Fibroblast of pulmonary artery (primary cell): ENCODE measurements at places on chromosomes 12 and 14.

- DNase-seq: no peak
These were observed 287.6 kb upstream of the E2F7 start for GRCh38 chr12:77352946-77353345.

- peak; percentile 36 for DNase-seq
These were observed 1.1 kb downstream of the HDAC7 start for GRCh38 chr12:47818467-47819137.

DNA sequence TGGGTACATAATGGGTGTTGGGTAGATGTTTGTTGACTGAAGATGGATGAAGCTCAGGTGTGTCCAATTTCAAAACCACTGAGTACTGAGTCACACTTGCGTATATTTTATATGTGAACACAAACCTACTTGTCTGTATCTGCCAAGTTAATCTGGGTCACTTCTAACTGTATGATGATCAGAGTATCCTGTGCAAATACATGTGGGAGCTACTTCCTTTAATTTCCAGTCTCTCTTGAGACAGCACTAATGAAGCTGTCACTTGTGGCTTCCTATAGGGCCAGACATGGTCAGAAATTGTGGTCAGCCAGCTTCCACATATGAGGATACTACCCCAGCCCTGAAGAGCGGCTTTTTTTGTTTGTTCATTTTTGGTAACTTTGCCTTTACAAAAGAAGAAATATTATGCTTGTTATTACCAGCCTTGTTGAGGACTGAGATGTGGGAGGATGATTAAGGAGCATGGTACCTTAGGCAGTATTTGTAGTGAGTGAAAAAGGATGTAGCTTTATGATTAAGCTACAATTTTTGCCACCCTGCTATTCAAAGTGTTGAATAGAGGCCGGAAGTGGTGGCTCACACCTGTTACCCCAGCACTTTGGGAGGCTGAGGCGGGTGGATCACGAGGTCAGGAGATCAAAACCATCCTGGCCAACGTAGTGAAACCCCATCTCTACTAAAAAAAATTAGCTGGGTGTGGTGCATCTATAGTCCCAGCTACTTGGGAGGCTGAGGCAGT lies 32.4 kb downstream of the PLXNC1 start:
- no peak for DNase-seq

DNA sequence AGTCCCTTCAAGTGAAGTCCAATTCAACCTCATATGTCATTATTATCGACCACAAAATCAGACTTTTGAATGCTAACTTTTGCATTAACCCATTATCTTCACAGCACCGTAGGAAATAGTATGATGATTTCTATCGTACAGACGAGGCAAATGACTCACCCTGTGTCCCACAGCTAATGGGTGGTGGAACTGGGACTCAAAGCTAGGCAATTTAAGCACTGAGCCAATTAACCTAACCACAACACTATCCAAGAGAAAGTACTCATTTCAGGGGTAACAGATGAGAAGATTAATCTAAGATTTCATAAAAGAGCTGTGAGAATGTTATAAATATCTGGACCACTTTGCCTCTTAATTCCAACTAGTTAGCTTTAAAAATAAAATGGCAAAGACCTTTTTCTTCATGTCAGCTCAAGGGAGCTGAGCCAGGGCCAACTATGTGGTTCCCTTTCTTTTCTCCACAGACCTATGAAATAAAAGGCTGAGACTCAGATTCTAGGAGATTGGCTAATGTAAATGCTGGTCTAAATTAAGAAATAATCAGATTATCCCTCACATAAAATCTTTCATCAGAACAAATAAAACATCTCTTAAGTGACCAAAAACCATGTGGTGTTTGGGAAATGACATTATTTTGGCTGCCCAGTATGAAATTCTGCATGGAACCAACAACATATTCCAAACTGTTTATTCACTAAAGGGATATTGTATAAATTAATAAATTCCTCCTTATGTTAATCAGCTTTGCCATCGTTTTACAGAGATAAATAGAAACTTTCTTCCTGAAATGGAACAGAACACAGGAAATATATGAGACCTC lies 4.9 kb downstream of the PTGER2 start:
- DNase-seq: no peak

DNA sequence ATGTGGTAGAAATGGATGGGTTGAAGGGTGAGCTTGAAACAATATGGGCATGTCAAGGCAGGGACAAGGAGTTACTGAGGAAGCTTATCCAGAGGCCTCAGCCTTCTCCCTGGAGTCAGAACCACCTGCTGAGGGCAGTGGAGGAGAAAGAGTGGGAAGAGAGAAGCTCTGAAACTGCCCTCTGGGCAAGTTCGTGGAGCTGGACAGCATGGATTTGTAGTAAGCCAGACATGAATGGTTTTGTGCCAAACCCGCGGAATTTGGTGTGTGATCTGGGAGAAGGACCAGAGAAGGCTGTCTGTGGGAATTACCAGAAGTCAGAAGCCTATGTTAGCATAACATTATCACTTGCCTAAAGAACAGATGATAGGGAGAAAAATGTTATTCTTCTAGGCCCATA lies 164.8 kb downstream of the SLC41A2 start:
- peak; percentile 52 for DNase-seq

GRCh38 chr12:48903363-48903981 lies 21.8 kb downstream of the FKBP11 start:
- DNase-seq: peak; percentile 82

- no peak for DNase-seq
These were observed 324.6 kb downstream of the TMEM121 start for GRCh38 chr14:105850853-105851581.

- DNase-seq: no peak
These were observed 36.8 kb downstream of the FLVCR2 start for GRCh38 chr14:75615200-75615599.

DNA sequence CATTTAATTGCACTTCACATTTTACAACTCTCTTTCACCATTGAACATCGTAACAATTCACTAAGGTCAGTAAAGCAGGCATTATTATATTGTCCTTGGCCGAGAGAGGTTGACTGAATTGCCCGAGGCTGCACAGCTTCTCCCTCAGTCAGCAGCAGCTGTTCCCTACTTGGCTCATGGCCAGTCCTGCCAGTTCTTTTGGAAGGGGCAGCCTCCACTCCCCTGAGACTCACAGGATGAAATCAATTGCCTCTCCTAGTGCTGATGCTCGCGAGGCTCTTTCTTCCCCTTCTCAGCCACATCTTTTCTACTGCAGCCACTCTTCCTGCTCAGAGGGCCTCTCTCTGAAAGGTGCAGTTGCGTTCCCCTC lies 79.9 kb upstream of the KCNA1 start:
- no peak for DNase-seq

- no peak for DNase-seq
These were observed 825.9 kb downstream of the SLC16A7 start for GRCh38 chr12:60421741-60422140.

GRCh38 chr12:55732288-55732687 lies 3.5 kb upstream of the CD63 start:
- DNase-seq: no peak

- no peak for DNase-seq
These were observed 30.5 kb downstream of the CEP83 start for GRCh38 chr12:94429191-94429590.

- peak; percentile 7 for DNase-seq
These were observed 157.4 kb upstream of the PRMT8 start for GRCh38 chr12:3333583-3333982.

DNA sequence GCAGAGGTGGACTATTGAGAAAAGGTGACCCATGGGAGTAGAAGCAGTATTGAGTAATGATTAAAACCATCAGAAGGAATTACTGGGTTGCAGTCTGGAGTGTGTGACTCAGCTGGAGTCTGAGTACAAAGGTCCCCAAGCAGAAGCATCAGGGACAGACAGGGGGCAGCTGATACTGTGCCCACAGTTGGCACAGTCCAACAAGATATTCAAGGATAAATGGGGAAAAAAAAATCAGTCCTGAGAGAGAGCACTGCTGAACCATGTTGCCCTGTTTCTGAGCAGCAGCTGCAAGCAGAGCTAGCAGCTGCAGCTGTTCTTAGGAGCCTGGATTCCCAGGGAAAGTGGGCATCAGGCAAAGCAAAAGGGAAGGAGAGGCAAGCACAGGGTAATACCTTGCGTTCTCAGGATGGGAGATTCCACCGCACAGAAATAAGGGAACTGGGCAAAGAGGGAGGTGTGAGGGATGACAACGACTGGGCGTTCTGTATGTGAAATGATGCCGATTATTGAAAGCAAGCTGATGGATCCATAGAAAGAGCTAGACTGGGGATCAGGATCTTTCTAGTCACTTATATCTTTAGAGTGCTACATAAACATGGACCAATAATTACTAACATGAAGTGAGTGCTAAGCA lies 17.7 kb downstream of the NEUROD4 start:
- DNase-seq: no peak

DNA sequence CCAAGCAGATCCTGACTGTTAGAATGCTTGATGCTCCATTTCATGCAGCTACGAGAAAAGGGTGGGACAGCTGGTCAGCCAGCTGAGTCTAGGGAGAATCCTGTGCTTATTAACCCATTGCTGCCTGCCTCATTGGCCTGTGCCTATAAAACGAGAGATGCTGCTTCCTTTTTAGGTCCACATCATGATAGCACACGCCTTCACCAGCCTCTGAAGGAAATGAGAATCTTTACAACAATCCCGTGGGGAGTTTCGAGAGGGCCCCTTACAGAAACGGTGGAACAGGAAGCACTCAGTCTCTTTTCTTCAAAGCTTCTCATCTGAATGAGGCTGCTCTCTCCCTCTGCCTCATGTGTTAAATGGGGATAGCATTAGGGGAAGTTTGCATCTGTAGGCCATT lies 147.3 kb upstream of the RFLNA start:
- DNase-seq: no peak

DNA sequence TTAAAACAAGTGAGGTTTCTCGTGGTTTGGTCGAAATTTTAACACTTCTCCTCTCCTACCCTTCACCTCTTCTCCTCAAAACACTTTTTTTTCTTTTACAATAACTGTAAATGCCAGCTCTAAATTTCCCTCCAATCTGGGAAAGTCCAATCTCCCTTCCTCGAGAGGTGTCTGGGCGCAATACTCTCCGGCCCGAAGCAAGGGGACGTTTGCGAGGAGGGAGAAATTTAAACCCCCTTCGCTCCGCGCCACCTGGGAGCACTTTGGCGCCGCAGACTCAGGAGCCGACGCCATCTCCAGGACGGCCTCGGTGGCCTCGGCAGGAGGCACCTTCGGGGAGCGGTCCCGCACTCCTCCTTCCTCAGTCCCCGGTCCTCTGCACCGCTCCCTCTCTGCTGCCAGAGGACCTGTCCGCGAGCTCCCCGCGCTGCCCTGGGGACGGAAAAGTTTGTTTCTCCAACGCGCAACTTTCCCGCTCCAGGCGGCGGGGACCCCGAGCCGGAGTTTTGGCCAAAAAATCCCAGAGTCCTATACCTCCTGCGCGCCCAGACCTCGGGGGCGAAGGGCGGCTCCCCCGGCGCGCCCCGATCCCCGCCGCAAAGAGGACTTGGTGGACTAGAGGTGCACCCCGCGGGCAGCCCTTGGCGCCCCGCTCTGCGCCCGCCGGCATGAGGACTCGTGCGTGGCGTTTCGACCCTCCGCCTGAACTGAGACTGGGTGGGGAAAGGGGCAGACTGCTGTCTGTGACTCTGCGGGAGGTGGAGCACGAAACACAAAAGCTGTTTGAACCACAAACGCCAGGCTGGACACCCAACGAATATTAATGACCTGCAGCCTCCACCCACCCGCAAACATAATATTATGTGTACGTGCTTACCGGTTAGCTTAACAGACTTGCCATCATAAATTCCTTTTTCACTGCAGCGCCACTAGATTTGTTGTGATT lies 95.2 kb upstream of the HMGA2 start:
- DNase-seq: no peak

GRCh38 chr14:65195042-65195719 lies 92.9 kb upstream of the MAX start:
- DNase-seq: no peak

DNA sequence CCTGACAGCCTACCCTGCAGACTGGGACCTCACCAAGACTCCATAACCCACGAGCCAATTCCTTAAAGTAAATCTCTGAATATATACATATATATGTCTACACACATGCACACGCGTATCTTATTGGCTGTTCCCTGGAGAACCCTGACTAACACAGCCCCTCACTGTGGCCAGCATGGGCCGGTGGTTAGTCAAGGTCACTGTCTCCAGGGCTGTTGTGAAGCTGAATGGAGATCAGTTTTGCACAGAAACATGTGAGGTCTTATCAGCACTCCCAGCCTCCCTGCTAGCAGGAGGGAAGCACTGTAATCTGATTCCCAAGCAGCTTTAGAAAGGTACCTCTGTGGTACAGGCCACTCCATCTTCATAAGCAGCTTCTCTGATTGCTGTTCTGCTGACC lies 46.6 kb upstream of the PLEKHG6 start:
- no peak for DNase-seq

- peak; percentile 86 for DNase-seq
These were observed 25.8 kb downstream of the ACVR1B start for GRCh38 chr12:51977320-51977753.

DNA sequence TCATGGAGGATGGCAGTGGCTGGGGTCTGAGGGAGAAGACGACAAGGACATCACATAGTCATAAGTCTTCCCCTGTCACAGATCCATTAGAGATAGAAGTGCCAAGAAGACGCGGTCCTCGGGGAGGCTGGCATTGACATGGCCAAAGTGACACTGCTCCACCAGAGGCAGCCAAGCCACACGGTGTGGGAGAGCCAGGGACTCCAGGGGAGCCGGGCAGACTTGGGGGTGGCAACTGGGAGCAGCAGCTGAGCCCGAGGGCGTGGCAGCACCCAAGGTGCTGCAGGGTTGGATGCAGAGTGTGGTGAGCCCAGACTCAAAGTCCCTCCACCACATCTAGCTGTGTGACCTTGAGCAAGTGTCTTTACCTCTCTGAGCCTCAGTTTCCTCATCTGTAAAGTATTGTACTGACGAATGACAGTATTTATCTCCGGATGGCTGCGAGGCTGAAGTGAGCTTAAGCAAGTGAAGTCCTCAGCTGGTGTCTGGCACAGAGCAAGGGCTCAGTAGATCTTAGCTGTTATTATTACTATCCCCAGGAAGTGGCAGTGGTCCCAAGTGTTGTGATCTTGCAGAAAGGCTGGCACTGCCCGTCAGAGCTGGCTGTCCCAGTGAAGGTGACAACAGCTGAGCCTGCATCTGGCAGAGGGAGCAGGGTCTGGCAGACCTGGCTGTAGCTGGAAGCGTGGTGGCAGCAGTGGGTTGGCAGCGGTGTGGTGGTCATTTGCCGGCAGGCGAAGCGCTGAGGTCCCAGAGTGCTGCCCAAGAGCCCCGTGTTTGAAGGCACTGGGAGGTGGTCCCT lies 54.9 kb downstream of the ZNF664 start:
- DNase-seq: no peak

- DNase-seq: peak; percentile 74
These were observed 9.3 kb downstream of the PGF start for GRCh38 chr14:74945852-74946658.

- DNase-seq: no peak
These were observed 75.5 kb downstream of the GALNT9 start for GRCh38 chr12:132253698-132254480.

GRCh38 chr12:24730489-24730896 lies 218.4 kb downstream of the BCAT1 start:
- no peak for DNase-seq

- DNase-seq: no peak
These were observed 115.5 kb upstream of the AEBP2 start for GRCh38 chr12:19323805-19324204.

GRCh38 chr12:62827855-62828254 lies 107.1 kb downstream of the PPM1H start:
- no peak for DNase-seq
